WTC11 (cell line): ENCODE measurements at places on chromosomes 6 and 20. TPM values are rescaled to one million over a fixed set of nuclear protein-coding genes. Genes with fewer than 3 reads are reported as not detected.

DNA sequence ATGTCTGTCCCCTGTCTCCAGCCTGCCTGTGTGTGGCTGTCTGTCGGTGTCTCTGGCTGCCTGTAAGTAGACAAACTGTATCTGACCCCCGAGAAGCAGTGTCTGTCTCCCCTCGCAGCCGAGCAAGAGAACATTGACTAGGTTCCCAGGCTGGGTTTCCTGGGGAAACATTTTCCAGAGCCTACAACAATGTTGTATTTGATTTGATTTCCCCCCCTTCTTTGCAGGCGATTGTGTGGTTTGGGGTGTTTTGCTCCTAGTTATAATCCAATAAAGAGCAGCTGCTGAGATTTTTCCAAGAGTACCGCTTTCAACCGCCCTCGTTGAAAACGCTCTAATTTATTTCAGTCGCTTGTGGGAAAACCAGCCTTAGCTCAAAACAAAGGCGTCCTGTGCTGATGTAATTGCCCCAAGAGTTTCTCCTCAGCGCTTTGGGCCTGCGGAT is 92.6 kb downstream of the CDC5L start:
- H3K27me3 ChIP-seq, result peaks cover 1% of the 10 kb centered on the region; the same call in 1 of the 2 replicates
- H3K4me3 ChIP-seq, result no peak overlapping the region
- peaks cover 32% of the 10 kb centered on the region for H3K4me1 ChIP-seq
- no peak for DNase-seq
- H3K36me3 ChIP-seq, result no peaks in the 10 kb centered on the region

DUSP15 gene
- total RNA-seq, result 1.7 to 2.4 TPM (median 2.0 TPM) in 3 replicates

KCNB1 gene
- 1.1 to 1.5 TPM (median 1.1 TPM) in 3 replicates for total RNA-seq

SLC13A3 gene
- total RNA-seq, result 10.6 to 13.5 TPM (median 11.9 TPM) in 3 replicates
